ENCODE measurements at places on chromosomes 4 and X. TPM values are rescaled to one million over a fixed set of nuclear protein-coding genes. Genes with fewer than 3 reads are reported as not detected.
A peak's percentile ranks its signal among the peaks of the same experiment; 100 is the strongest.

- H3K27me3 ChIP-seq = no peaks in the 10 kb centered on the region
- DNase-seq = no peak
- no peak overlapping the region for H3K27ac ChIP-seq
- no peak overlapping the region for H3K4me3 ChIP-seq
Observed at GRCh38 chr4:83961575-83961974, 425.7 kb downstream of the GPAT3 start.

- no peak within 1 kb of the TSS for H3K27ac ChIP-seq
- peaks cover 2% of the 10 kb centered on the region for H3K4me1 ChIP-seq
- H3K36me3 ChIP-seq = no peaks in the 10 kb centered on the region
- peak within 1 kb of the TSS; percentile 83 for H3K4me3 ChIP-seq
Observed at GRCh38 chr4:15702941-15703403, at the start of gene BST1. TSS of gene BST1 (plus strand) at chr4:15703065. CDS start at chr4:15703145, 80 bp downstream.

DNA sequence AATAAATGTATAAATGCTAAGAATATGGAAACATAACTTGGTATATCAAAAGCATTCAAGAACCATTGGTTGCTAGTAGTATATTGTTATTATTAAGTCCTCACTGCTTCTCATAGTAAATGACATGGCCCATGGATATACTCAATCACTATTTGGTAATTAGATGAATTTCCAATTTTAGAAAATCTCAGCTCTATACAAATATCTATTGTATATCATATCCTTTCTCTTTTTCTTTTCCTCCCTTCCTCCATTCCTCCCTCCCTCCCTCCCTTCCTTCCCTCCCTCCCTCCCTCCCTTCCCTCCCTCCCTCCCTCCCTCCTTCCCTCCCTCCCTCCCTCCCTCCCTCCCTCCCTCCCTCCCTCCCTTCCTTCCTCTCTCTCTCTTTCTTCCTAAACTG, 514.4 kb upstream of the LCORL start:
- H3K27me3 ChIP-seq = no peaks in the 10 kb centered on the region
- no peak overlapping the region for H3K27ac ChIP-seq

DNA sequence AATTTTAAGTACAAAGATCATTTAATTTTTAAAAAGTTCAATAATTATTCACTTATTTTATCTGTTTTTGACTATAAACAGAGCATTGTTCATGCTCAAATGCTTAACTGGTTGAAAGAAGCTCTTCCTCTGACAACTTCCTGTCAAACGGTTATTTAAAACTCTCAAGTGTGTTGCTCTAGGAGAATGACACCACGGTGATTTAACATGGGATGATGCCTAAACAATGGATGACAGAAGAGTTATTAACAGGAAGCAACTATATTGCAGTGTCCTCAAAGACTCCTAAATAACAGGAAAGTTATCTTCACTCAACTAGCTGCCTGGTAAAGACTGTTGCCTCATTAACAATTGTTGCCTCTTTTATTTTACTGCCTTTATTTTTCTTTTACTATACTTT, 509.6 kb downstream of the PACRGL start:
- no peaks in the 10 kb centered on the region for H3K4me1 ChIP-seq
- no peak overlapping the region for H3K27ac ChIP-seq
- H3K27me3 ChIP-seq = no peaks in the 10 kb centered on the region
- no peaks in the 10 kb centered on the region for H3K36me3 ChIP-seq
- DNase-seq = no peak

The ATP6AP2 gene
- 126 TPM for total RNA-seq

The GATB gene
- total RNA-seq = 7.7 TPM
